Neural progenitor cell (in vitro differentiated cells): ENCODE measurements at places on chromosomes 16 and 17.

GRCh38 chr17:45279898-45280297, 18.0 kb upstream of the SPATA32 start:
- no peak for DNase-seq

DNA sequence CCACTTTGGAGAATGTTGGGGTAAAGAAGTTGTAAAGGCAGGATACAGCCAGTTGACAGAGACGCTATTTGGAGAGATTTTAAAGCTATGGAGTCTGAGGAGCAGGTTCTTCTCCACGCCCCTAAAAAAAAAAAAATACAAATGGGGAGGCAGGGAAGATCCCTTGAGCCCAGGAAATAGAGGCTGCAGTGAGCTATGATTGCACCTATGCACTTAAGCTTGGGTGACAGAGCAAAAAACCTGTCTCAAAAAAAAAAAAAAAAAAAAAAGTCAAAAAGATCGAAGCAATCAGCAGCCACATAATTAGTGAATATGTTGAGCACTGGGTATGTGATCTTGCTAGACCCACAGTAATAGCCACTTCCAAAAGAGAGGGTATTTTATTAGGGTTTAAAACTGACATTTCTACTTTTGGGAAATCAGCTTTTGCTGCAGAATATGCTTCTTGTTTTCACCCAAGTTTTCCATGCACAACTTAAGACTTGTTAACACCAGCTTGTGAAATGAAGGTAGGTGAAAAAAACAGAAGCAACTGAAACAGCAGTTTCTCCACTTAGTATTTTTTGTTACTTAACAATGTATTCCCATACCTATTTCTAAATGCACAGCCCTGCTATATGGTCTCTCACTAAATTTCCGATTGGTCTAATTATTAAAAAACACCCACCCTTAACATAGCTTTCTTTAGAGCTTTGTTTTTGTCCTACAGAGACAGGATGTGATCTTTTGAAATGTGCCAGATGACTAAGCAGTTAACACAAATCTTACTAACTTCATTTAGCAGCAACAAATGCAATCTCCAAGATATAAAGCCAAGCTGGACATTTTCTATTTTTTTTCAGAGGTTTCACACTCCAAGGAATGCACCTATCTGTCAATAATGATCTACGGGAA, 2.5 kb upstream of the ARL6IP1 start:
- DNase-seq, result no peak

DNA sequence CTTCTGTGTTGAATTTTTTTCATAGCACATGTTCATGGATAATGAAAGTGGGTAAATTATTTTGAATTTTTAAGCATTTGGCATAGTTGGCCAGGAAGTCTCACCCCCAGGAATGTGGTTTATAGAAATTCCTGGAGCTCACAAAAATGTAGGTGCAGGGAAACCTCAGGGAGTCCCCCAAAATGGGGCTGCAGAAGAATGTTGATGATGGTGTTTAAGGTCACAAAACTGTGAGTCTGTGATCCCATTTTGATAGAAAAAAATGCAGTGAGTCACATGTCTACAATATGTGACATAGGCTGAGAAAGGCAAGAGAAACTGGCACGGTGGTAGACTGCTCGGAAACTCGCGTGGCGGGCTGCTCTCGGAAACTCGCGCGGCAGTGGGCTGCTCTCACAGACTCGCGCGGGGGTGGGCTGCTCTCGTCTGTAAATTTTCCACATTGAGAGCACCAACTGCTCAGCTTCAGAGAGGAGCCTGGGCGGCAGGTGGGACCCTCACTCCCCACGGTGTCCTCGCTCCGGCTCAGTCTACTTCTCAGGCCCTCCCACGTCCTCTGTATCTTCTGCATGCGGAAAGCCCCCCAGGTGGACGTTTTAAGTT, 18.7 kb upstream of the MC1R start:
- DNase-seq, result no peak

- DNase-seq, result peak; percentile 87
These were observed 10.1 kb upstream of the STAC2 start for GRCh38 chr17:39235555-39236449.

DNA sequence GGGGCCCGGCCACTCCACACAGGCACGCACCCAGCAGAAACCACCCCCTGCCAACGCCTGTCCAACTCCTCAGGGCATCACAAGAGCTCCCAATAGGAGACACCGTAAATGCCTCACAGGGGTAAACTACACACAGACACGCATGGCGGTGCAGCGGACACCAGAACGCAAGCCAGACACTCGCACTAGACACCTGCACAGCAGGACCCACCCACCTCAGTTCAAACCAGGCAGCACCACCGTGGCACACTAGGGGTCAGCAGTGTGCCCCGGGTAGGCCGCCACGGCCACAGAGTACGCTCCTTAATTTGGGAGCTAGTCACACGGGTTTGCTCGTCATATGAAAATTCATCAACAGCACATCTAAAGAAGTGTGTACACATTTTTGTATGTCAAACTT, 3.4 kb downstream of the SLC38A10 start:
- DNase-seq, result peak; percentile 71

GRCh38 chr17:29162082-29162908, 17.9 kb downstream of the MYO18A start:
- DNase-seq, result no peak

GRCh38 chr17:33686171-33686570, 393.1 kb upstream of the ASIC2 start:
- no peak for DNase-seq

GRCh38 chr16:46887524-46887854, 3.3 kb downstream of the GPT2 start:
- DNase-seq, result no peak

- DNase-seq, result no peak
These were observed 8.7 kb downstream of the RECQL5 start for GRCh38 chr17:75658237-75658636.

DNA sequence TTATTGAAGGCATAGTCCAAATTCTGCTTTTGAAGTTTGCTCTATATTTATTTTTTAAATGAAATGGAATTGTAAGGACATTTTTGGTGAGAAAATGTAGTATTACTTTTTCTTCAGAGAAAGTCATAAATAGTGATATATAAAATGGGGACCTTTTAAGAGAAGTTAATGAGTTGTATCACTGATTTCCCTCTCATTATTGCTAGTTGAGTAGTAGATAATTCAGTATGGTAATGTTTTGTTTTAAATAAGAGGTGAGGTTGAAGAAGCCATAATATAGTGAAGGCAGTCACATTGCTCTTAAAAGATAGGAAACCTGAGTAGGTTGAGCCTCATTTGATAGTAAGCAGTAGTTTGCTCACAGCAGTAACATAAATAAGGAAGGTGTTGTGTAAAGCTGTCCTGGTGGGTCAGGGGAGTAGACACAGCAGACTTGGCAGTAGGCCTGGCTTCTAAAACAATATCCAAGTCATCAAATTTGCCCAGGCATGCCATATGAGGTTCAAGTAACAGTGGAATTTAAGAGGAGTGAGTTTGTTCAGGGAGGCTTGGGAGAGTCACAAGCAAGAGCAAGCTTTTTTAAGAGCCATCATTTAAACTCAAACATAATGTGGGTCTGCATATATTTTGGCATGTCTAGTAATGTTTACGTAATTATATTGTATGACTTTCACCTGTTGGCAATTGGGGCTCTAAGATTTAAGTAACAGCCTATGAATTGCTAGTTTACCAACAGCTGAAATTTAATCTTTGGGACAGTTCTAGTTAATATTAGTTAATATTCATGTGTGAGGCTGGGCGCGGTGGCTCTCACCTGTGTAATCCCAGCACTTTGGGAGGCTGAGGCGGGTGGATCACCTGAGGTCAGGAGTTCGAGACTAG, 6.5 kb downstream of the NFATC3 start:
- DNase-seq, result no peak

- peak; percentile 86 for DNase-seq
These were observed 145.3 kb downstream of the IRF8 start for GRCh38 chr16:86044241-86044671.

GRCh38 chr17:71176331-71176730, 944.5 kb upstream of the SOX9 start:
- no peak for DNase-seq

DNA sequence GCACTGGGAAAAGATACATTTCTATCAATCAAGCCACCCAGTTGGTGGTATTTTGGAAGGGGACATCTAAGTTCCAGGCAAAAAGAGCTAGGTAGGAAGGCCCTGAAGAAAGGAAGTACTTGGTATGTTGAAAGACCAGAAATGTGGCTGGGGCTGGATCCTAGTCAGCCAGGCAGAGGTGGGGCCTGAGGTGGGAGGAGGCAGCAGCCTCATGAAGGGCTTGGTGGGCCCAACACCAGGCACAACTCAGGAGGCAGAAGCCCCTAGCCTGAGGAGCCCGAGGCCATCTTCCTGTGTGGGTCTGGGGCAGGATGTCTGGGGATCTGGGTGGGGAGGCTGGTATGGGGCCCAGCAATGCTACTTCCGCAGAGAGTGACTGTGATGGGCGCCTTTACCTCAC, 105.9 kb downstream of the SALL1 start:
- no peak for DNase-seq

DNA sequence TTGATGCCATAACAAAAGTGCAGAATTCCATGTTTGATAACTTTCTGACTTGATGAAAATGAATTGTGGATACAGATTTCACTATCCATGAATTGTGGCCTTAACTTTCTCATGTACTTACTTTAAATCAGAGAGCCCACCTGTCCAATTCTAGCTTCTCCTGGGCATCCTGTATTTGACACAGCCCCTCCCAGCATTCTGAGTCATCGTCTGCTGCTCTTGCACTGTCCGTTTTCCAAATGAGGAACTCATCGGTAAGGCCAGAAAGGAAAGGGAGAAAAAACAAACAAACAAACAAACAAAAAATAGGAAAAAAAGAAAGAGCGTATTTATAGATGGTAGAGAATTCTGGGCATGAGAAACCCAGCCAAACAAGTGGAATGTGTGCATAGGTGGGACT, 361.6 kb downstream of the WWOX start:
- no peak for DNase-seq

- no peak for DNase-seq
These were observed 34.8 kb downstream of the COTL1 start for GRCh38 chr16:84582958-84583516.

GRCh38 chr17:61460796-61461585, 8.8 kb downstream of the TBX4 start:
- DNase-seq, result peak; percentile 42

DNA sequence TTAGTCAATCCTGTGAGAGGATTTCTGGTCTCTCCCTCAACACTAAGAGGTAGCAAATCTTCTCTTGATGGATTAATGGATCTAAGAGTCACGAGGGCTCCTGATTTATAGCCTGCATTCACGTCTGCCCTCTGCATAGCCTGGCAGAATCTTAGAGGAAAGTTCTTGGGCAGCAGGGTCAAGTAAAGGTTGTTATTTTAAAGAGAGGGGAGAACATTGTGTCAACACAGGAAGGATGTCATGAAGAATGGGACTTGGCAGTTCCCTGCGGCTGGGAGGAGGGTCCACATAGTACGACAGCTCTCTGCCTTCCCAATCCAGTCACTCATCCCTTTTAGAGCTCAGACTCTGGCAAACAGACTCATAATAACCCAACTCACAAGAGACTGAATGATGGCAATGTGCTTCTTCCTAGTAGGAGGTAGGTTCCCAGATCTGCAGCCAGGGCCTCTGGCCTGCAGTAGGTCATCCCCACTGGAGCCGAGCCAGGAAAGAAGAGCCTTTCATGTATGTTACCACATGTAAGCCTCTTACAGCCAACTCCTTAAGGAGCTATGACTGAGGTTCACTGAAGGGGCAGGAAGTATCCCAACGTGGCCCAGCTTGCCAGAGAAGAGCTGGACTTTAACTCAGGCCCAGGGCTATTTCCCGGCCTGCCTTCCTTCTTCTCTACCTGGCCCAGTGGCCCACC, 25.4 kb upstream of the RPTOR start:
- DNase-seq, result no peak

- DNase-seq, result peak; percentile 69
These were observed 13.7 kb upstream of the LGALS3BP start for GRCh38 chr17:78993241-78993956.

- DNase-seq, result no peak
These were observed 9.1 kb downstream of the SHCBP1 start for GRCh38 chr16:46612121-46612520.

- no peak for DNase-seq
These were observed 47.7 kb downstream of the TK2 start for GRCh38 chr16:66502020-66502913.

DNA sequence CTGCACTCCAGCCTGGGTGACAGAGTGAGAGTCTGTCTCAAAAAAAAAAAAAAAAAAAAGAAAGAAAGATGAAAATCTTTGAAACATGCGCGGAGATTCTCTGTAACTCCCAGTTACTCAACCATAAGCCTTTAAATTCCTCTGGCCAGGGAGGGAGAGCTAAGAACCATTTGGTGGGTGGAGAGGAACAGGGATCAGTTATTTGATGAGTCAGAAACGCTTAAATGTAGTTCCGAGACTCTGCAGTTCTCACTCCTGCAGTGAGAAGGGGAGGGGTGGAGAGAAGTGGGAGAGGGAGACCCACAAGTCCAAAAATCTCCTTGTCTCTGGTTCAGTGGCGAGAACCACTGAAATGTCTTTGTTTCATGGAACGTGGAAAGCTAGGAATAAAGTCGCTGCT, 266.7 kb downstream of the SOX9 start:
- DNase-seq, result no peak

DNA sequence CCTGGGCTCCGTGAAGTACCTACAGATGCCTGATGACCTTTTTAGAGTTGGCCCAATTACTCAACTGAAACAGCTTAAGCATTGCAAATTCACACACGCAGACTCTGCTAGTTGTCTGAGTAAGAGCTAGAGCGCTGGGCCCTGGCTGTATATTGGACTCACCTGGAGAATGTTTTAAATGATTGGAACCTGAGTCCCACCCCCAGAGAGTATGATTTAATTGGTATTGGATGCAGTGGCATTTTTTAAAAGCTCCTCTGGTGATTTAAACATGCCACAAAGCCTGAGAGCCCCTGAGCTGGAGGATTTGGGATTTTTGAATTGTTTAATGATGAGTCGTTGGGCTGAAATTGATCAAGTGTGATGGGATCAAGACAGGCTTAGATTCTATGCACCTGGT, 143.9 kb upstream of the SDK2 start:
- no peak for DNase-seq

- DNase-seq, result no peak
These were observed 20.7 kb upstream of the PLCG2 start for GRCh38 chr16:81758376-81758775.

- no peak for DNase-seq
These were observed 56.5 kb downstream of the SNTB2 start for GRCh38 chr16:69243479-69243878.

DNA sequence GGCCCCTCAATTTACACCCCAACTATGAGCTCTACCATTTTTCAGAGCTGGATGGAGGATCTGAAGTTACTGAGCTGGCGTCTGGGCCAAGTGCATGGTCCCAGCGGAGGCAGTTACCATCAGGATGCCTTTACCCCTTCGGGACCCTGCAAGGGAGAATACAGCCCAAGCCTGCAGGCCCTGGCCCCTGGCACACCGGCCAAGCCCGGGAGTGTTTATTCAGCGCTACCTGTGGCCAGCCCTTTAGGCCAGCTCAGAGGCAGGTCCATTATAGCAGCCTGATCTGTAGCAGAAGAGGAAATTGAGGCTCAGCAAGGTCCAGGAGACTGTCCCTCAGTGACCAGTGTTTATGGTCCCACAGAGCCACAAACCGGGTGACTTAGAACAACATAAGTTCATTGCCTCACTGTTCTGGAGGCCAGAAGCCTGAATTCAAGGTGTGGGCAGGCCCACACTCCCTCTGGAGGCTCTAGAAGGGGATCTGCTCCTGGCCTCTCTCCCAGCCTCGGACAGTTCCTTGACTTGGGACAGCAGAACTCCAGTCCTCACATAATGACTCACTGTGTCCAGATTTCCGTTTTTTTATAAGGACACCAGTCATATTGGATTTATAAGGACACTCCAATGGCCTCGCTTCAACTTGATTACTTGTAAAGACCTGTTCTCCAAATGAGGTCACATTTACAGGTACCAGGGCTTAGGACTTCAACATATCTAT, 8.8 kb downstream of the SEC14L5 start:
- no peak for DNase-seq

GRCh38 chr16:49562228-49562627, 188.6 kb downstream of the C16orf78 start:
- DNase-seq, result no peak
